ENCODE measurements at places on chromosomes 2 and 18.

DNA sequence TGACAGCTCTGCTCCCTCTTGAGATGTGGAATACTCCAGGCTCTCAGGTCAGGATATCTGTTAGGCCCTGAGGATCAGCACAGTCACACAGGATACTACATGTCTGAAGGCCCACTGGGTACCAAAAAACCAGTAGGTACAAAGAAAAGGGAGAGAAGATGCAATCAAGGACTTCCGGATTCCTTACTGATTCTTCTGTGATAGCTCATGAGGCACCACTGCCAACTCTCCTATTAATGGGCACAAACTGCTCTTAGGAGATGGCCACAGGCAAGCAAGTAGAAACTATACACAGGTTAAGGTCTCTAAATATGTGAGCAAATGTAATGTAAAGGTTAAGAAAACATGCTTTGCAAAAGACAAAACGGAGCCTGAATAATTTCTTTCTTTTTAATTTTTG is 3.5 kb downstream of the TMEM127 start:
- no peak for DNase-seq

- DNase-seq, result no peak
These were observed 92.0 kb upstream of the BCL2L11 start for GRCh38 chr2:111028720-111029119.

- no peak for DNase-seq
These were observed 150.9 kb downstream of the ATAD2B start for GRCh38 chr2:23776021-23776420.

DNA sequence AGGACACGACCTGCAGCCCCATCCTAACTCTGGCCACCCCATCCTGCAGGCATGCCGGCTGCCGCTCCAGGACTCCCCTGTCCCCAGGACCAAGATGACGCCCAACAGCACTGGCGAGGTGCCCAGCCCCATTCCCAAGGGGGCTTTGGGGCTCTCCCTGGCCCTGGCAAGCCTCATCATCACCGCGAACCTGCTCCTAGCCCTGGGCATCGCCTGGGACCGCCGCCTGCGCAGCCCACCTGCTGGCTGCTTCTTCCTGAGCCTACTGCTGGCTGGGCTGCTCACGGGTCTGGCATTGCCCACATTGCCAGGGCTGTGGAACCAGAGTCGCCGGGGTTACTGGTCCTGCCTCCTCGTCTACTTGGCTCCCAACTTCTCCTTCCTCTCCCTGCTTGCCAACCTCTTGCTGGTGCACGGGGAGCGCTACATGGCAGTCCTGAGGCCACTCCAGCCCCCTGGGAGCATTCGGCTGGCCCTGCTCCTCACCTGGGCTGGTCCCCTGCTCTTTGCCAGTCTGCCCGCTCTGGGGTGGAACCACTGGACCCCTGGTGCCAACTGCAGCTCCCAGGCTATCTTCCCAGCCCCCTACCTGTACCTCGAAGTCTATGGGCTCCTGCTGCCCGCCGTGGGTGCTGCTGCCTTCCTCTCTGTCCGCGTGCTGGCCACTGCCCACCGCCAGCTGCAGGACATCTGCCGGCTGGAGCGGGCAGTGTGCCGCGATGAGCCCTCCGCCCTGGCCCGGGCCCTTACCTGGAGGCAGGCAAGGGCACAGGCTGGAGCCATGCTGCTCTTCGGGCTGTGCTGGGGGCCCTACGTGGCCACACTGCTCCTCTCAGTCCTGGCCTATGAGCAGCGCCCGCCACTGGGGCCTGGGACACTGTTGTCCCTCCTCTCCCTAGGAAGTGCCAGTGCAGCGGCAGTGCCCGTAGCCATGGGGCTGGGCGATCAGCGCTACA is 2.1 kb downstream of the GPBAR1 start:
- DNase-seq, result no peak

- no peak for DNase-seq
These were observed 3.9 kb downstream of the ANKRD44 start for GRCh38 chr2:197306696-197307040.

- DNase-seq, result no peak
These were observed 32.6 kb downstream of the BCL2 start for GRCh38 chr18:63286926-63287325.

GRCh38 chr2:213219816-213220215 is 64.4 kb upstream of the SPAG16 start:
- DNase-seq, result no peak

GRCh38 chr2:106223347-106223746 is 29.2 kb upstream of the UXS1 start:
- DNase-seq, result no peak

DNA sequence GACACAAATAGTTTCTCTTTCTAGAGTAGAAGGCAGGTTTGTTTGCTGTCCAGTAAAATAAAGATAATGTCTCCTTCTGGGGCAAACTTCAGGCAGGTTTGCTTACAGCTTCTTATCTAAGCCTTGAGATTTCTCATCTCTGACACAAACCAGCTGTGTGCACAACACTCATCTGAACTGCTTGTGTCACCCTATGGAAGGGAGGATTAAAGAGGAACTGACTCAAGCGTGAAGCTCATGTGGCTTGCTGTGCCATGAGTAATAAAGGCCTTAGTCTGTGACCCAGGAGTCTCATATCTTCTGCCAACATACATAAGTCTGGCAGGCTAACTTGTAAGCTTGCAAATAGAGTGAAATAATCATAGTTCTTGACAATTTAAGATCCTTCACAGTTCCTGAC is 24.2 kb upstream of the CPO start:
- no peak for DNase-seq

DNA sequence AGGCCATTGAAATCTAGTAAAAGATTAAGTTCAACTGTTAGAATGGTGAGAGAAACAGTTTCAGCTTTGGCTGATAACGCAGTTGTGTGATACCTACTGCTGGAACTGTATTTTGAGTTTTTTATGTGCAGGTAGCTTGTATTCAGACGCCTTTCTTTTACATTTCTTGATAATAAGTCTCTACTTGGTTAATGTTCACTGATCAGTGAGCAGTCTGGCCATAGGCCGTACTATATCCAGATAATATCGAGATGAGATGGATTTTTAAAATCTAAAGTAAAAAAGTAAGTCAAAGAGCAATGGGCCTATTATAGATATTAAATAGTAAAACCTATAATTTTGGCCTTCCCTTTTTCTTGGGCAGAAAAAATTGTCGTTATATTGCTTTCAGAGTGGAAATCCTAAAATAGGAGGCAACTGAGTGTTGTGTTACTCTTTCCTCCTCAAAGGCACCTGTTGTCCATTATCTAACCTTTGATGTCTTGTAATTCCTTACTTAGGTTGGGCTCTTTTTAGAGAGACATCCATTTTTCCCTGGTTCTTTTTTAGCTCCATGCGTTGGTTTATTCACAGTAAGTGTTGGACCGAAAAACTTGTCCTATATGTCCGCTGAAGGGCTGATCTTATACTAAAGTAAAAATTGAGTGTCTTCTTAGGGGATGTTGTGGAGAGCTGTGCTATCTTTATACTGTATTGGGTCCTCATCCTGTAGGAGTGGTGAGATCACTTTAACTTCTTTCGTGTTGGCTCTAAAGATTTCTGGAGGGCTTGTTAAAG is 1.7 kb downstream of the EML4 start:
- no peak for DNase-seq

- DNase-seq, result no peak
These were observed 15.9 kb downstream of the TWIST2 start for GRCh38 chr2:238863749-238864206.

GRCh38 chr18:60279391-60279790 is 93.2 kb downstream of the MC4R start:
- no peak for DNase-seq

- no peak for DNase-seq
These were observed 129.7 kb downstream of the MAPK4 start for GRCh38 chr18:50689578-50689977.

DNA sequence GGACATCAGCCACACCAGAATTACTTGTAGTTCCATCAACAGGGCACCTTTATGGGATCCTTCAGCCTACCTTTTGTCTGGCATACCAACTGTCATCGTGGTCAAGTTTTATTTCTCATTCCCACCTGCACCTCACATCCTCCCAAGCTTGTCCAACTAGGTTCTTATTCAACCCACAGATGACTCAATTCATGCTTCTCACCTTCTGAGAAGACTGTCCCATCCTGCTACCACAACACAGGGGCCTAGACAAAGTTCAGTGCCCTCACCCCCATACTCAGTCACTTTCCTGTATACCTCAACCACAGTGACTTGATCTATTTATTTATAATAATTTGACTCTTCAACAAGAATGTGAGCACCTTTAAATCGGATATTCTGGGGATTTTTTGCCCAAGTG is 114.4 kb upstream of the ACVR1C start:
- no peak for DNase-seq

DNA sequence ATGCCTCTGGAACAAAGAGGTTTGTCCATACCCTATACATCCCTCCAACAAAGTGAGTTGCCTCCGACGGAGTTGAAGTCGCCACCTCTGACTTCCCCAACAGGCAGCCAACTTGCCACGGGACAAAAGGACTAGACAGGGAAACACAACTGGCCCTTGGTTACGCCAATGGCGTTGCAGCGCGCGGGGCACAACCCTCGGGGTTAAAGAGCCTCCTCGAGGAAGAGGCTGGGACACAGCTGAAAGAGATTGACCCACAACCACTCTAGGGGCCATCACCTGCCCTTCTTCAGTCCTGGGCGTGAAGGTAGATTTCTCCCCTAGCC is 545 bp downstream of the GTF3C2 start:
- peak; percentile 41 for DNase-seq

GRCh38 chr2:96647681-96648080 is 5.1 kb downstream of the FER1L5 start:
- no peak for DNase-seq

DNA sequence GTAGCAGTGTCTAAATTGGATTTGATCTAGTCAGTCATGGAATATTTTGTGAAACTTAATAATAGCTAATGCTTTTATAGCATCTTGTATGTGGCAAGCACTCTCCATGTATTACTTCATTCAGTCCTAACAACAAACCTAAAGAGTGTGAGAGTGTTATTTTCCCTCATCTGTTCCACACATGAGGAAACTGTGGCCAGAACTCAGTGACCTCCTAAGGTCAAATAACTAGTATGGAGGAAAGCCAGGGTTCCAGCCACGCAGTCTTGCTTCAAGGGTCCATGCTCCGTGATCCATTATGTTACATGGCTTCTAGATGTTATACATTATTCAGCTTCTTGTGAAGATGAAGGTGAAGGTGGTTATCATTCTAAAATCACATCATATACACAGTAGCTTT is 45.5 kb downstream of the TWSG1 start:
- no peak for DNase-seq

- no peak for DNase-seq
These were observed 4.6 kb downstream of the TMEM169 start for GRCh38 chr2:216086207-216086893.

DNA sequence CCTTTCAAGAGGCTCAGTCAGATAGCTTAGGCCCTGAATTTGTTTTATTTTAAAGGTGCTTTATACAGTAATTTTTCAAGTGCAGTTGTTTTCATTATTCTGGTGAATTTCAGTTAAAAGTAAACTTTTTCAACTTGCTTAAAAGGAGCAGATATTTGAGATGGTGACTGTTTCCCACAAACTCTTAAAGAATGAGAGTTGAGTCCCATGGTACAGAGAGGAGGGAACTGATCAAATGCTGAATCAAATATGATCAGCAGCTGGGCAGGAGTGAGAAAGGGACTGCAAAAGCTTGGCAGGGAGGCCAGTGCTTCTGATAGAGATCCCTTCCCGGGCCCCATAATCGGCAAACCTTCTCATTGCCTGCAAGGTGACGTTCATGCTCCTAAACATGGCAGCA is 91.2 kb downstream of the KCNS3 start:
- no peak for DNase-seq

- no peak for DNase-seq
These were observed 803.2 kb upstream of the POU3F3 start for GRCh38 chr2:104050656-104051242.

DNA sequence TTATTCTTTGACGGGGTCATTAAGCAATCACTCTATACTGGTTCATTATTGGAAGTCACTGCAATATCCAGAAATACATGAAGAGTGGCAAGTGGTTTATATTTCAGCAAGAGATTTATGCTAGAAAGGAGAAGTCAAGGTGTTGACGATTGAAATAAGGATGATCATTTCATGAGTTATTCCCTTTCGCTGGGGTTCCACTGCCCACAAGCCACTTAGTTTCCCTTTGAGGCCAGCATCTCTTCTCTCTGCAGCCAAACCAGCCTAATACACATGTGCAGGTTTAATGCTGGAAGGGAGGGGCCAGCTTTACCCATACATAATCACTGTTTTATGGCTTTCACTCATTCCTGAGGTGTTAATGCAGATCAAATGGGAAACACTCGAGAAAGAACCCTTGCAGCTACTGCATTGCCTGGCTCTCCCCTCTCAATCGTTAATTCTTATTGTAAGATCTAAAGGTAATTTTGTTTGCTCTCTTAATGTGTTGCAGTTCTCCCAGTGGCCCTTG is 108.4 kb downstream of the MEIS1 start:
- no peak for DNase-seq

DNA sequence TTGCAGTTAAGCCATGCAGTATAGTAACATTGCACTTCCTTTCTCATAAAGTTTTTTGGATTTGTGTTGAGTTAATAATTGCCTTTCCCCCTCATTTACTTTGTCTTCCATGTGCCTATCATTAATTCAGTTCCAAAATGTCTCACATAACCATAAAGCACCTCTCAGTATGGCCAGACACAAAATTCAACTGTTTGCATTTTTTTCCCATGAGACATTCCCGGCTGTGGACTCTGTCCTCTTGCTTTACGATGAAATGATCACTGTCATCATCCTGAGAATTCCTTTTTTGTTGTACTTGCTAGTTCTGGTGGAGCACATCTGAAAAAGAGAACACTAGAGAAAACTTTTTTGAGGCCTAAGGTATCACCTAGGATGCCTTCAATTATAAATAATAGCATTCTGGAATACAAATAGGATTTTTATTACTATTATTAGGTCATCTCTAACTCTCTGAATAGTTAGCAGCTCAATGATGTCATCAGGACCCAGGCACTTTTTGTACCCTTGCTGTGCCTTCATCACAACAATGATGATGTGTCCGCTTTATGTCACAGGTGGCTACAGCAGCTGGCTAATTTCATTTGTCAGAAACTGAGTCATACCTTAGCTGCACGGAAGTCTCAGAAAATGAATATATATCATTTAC is 8.5 kb upstream of the ATP8B1 start:
- DNase-seq, result no peak

DNA sequence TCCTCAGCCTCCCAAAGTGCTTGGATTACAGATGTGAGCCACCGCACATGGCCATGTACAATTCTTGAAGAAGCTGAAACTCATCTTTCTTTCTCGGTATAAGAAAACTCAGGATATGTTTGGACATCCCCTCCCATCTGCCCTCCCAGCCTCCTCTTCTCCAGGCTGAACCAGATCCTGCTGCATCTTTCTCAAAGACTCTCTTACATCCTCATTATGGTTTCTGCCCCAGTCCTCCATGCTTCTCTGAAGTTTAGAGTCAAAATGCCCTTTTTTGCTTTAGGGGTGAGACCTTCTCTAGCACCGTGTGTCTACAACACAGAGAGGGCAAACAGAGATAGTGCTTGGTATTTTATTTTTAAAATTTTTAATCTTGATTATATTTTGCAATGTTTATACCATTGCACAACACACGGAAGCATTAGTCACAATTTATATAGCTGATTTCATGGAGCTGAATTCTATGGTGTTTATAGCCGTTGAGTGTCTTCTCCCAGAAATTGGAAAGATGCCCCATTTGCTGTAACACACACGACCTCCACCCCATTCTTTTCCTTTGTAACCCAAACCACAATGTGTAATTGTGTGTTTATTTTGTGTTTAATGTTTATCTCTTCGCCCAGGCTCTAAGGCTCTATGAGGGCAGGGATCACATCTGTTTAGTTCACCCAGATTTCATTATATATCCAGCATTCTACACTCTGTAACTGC is 206.0 kb upstream of the TNP1 start:
- no peak for DNase-seq
